Stimulated activated CD4-positive, alpha-beta T cell treated with anti-CD3 and anti-CD28 coated beads, Interleukin-15, amount 100 ng/mL, for 24 hours (primary cell): ENCODE measurements at places on chromosomes 7 and 10.

- DNase-seq, result peak; percentile 24
Observed at GRCh38 chr10:92691591-92692079, 1.9 kb downstream of the HHEX start.

DNA sequence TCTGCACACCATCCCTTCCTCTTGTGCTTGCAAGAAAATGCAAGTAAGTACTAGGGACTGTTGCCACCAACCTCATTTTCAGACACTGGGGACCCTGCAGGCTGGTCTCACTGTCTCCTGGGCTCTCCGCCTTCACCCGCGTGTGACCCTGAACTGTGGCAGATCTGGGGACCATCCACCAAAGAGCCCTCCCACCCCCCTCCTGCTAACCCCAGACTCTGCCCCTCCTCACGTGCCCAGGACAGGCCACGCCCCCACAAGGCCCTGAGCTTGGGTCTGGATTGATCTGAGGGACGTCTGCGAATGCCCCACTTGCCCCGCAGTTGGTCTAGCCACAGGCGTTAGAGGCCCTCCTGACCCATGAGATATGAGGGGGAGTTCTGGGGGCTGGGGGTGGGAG, 8.1 kb downstream of the CNPY1 start:
- no peak for DNase-seq

DNA sequence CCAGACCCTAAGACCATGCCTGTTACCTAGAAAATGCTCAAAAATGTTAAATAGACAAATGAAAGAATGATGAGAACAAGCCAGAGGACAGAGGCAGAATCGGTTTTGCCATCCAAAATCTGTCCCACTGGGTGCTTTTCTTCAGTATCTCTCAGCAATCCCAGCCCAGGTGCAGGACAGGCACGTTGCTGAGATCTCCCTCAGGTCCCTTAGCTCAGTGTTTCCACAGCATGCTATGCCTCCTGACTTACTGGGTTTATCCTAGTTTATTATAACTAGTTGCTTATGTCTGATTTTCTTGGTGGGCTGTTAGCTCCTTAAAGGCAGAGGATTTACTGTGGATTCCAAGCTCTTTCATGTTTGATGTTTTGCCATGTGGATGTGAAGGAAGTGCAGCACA, 20.3 kb downstream of the CPED1 start:
- DNase-seq, result no peak

DNA sequence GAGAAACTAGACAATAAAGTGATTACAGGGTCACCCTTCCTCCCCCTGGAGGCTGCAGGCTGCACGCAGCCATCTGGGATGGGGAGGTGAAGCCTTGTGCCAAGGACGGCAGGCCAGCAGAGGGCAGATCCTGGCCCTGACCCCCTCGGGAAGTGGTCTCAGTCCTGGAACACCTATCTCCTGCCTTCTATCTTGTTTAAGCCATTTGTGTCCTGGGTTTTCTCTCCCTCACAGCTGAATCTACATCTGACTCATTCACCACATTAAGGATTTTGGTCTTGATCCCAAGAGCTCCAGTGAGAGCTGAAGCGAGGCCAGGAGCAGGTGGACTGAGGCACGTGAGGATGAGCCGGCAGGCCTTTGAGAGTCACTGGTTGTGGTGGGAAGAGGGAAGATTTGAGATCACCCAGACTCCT, 16.4 kb upstream of the PARP12 start:
- no peak for DNase-seq

GRCh38 chr10:24872049-24872789, 80.2 kb downstream of the PRTFDC1 start:
- DNase-seq, result no peak

- DNase-seq, result no peak
Observed at GRCh38 chr10:108632144-108632543, 1291.2 kb downstream of the XPNPEP1 start.

- no peak for DNase-seq
Observed at GRCh38 chr7:2141021-2141410, 91.7 kb downstream of the MAD1L1 start.

DNA sequence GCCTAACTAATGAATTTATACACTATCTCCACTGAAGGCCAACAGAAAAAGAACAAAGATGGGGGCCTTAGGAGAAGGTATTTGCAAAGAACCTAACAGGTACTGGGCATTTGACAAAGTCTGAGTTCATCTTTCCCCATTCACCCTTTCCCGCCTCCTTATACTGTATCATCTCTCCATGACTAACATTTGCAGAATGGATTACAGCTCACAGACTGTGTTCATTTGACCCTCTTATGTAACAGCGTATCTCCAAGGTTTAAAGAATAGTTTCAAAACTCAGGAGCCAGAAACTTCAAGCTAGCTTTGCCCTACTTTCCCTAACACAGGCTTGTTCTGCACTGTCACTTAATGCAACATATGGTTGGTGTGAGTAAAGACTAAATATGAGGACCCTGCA, 238.7 kb upstream of the CELF2 start:
- DNase-seq, result no peak

GRCh38 chr7:151244196-151244840, 4.2 kb downstream of the SMARCD3 start:
- DNase-seq, result peak; percentile 70

DNA sequence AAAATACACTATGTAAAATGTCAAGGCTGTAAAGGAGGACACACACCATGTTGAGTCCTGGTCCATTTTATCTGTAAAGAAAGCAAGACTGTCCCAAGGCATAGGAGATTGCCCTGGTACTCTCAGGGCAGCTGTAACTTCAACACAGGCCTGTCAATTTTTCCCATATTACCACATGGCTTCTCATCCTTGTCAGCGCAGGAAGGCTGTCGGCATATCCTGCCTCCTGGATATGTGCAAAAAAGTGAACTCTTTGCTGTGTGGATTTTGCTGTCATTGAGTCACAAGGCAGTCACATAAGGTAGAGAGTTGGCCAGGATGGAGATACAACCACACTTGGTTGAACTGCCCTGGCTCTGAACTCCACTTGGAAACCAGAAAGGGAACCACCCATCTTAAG, 8.7 kb downstream of the DUSP5 start:
- no peak for DNase-seq

DNA sequence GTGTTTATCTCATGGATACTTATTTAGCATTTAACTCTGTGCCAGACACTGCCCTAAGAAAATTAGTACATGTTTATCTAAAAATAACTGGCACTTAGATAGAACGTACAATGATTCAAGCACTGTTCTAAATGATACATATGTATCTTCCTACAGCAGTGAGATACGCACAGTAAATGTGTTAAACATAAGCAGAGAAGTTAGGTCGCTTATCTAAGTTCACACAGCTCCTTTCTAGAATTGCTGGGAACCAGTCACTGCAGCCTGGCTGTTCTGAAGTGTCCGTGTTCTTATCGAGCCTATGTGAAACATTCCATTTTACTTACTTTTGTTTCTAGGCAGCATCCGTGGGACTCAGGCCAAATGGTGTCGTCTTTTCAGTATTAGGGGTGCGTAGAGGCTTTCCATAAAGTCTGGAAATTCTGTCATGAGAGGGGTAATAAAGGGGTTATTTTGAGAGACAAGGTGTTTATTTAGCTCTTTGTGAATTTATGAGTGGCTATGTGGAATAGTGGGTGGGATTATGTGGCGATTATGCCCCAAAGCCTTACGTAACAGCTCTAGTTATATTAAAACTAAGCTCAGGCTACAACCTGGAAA, 186.9 kb downstream of the SND1 start:
- DNase-seq, result no peak

DNA sequence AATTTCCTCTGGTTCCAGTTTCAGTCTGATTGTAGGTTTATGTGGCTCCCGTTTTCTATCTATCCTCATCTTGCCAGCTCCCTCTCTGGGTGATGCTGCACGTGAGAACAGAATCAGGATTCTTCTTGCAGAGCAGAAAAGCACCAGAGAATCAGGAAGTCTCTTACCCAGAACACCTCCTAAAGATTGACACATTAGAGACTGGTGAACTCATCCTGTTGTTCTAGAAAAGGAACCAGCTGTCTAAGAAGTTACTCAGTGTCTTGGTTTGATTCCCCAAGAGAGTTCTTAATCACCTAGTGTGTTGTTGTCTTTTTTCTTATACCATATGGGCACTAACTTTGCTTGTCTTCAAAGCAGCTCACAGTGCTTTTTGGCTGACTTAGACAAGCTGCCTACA, 152.4 kb downstream of the DGKI start:
- no peak for DNase-seq

DNA sequence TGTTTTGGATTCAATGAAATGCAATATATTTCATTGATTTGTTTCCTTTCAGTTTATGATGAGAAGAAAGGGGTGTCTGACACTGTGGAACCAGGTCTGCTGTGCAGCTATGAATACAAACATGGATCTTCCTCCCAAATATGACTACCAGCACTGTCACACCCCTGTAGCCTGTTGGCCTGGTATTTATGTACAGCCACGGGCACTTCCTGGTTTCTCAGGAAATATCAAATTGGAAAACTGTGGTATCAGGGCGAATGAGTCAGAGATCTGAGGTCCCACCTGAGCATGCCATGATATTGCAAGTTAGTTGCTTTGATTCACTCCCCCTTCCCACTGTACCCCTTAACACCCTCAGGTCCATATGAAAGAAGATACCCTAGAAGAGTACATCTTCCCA, 87.8 kb downstream of the DNMBP start:
- no peak for DNase-seq

DNA sequence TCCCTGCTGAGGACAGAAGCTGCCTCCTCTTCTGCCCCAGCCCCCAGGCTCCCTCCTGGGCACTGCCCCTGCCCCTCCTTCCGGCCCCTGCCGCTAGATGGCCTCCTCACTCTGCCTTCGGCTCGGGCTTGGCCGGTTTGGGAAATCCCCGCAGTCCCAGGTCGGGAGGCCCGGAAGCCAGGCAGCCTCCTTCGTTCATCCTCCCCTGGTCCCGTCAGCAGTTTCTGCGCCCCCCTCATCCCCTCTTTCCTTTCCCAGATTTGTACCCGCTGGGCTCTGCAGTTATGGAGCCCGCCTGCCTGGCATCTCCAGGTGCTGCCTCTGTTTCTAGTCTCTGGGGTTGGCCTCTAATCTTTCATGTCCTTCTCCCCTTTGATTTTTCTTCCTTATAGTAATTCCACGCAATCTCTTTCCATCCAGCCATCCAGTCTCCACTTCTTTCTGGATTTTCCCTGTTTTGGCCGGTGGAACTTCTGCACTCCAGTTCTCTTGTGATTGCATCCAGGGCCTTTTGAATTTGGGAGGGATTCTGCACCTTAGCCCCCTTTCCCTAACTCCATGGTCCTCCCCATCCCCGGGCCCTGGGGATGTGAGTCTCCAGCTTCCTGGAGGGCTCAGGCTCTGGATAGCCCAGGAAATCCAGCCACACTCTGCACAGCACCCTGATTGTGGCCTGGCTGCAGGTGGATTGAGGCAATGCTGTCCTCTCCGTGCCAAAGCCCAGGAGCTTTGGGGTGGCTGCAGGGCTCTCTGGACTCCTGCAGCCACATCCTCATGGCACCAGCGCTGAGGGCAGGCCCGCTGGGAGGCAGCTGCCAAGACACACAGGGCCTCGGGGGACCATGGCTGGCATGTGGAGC, 3.3 kb upstream of the SHH start:
- peak; percentile 86 for DNase-seq

GRCh38 chr7:75642810-75643486, 95.8 kb downstream of the HIP1 start:
- DNase-seq, result peak; percentile 75

GRCh38 chr7:31950091-31950755, 120.0 kb downstream of the PDE1C start:
- no peak for DNase-seq

GRCh38 chr10:90328896-90329295, 528.9 kb downstream of the HTR7 start:
- no peak for DNase-seq

DNA sequence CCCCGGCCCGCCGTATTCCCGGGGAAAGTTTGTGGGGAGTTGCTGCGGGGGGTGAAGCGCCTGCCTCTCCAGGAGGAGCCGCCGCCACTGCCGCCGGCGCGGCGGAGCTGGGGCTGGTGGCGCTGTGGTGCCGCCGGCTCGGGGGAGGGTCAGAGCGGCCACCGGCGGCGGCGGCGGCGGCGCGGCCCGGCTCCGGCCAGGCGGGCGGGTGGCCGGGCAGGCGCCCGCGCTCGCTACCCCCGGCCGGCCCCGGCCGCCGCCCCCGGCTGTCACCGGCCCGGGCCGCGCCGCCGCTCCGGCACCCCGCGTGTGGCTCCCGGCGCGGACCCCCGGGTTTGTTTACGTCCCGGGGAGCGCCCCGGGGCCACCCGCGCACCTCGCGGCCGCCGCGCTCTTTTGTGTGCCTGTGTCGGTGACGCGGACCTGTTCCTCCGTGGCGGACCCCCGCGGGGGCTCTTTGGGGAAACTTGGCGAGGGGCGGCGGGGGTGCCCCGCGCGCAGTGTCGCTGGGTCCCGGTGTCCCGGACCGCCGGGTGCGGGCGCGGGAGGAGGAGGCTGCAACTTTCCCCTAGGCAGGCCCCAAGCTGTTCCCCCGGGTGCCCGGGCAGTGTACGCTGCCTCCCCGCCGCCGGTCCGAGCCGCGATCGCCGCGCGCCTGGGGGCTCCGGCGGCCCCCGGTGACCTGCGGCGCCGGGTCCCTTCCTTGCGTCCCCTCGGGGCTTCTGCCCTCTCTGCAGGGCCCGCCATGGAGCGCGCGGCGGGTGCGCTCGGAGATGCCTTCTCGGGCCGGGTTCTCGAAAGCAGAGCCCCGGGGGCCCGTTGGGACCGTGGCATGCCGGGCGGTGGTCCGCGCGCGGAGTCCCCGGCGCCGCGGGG, 593 bp upstream of the CUX1 start:
- DNase-seq, result peak; percentile 44

DNA sequence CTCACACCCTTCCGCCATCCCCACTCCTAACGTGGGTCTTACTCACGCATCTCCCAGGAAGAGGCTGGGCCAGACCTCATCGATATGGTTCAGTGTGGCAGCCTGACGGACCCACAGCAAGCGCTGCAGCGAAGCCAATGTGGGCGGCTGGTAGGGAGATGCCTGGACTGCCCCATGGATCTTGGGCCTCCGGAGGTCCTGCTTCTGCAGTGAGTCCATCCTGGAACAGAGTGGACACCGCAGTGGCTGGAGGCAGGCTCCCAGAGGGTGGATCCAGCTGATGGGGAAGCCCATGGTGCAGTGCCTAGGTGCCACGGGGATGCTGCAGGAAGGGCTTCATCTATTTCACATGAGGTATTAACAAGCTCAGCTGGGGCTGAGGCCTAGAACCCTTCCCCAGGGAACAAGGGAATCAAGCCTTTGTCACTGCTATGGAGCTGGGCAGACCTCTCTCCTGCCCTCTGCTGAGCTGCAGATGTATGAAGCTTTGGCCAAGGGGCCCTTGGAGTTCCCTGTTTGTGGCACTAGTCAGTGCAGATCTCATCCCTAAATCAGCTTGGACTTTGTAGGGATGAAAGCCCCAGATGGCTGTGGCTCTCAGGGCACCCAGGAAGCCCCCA, 13.7 kb upstream of the SAMD8 start:
- no peak for DNase-seq

- DNase-seq, result no peak
Observed at GRCh38 chr7:78212476-78213060, 414.0 kb downstream of the PHTF2 start.
